Smooth muscle cell of the coronary artery (primary cell): ENCODE measurements at places on chromosomes 12 and 14. TPM values are rescaled to one million over a fixed set of nuclear protein-coding genes. Genes with fewer than 3 reads are reported as not detected.

TAS2R46 gene
- total RNA-seq = 0.82 and 1.9 TPM in 2 replicates

TUNAR gene
- total RNA-seq = not detected in 2 replicates

PGF gene
- 16.2 and 29.3 TPM in 2 replicates for total RNA-seq

SMARCD1 gene
- total RNA-seq = 10.4 and 22.2 TPM in 2 replicates

TMEM121 gene
- total RNA-seq = 12.6 and 13.6 TPM in 2 replicates

ARHGEF25 gene
- total RNA-seq = 17.0 and 23.8 TPM in 2 replicates

ENDOU gene
- 0.15 TPM in 1 of 2 replicates, not detected in the other for total RNA-seq

GNB3 gene
- 1.7 and 1.8 TPM in 2 replicates for total RNA-seq

ERH gene
- total RNA-seq = 295 and 612 TPM in 2 replicates

IFT81 gene
- total RNA-seq = 9.4 and 11.2 TPM in 2 replicates

AKAP5 gene
- 0.12 and 1.2 TPM in 2 replicates for total RNA-seq

OR4K2 gene
- not detected in 2 replicates for total RNA-seq

SPTB gene
- total RNA-seq = 0.15 TPM in 1 of 2 replicates, not detected in the other

SIX1 gene
- total RNA-seq = 0.45 and 1.1 TPM in 2 replicates

PAPLN gene
- total RNA-seq = 2.4 and 2.5 TPM in 2 replicates

HOXC9 gene
- 0.08 TPM in 1 of 2 replicates, not detected in the other for total RNA-seq

LRIG3 gene
- 8.3 and 74.1 TPM in 2 replicates for total RNA-seq
